ENCODE measurements at places on chromosomes 5 and 9.

- no peak for DNase-seq
Measured at GRCh38 chr9:70551801-70552200, 137.3 kb upstream of the KLF9 start.

- DNase-seq: no peak
Measured at GRCh38 chr9:77802515-77803293, 154.6 kb upstream of the GNA14 start.

GRCh38 chr5:151097061-151097460 is 16.2 kb upstream of the TNIP1 start:
- no peak for DNase-seq

GRCh38 chr9:110952540-110952859 is 85.8 kb downstream of the LPAR1 start:
- DNase-seq: no peak

GRCh38 chr5:92907938-92908606 is 672.9 kb downstream of the NR2F1-AS1 start:
- peak; percentile 50 for DNase-seq

DNA sequence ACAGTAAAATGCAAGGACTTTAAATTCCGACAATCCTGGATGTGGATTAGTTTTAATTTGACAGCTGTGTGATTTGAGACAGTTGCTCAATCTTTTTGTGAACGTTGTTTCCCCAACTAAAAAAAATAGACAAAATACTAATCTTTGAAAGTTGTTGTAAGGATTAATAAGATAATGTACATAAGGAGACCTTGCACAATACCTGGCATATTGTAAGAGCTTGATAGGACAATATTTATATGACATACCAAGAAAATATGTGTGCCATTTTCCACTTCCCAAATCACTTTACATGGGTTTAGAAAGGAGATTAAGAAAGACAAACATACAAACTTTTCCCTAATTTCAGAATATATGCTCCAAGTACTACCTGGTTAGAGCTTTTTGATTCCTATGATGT is 25.3 kb downstream of the ARRDC3 start:
- no peak for DNase-seq

- DNase-seq: peak; percentile 36
Measured at GRCh38 chr9:80175286-80176150, 603.8 kb downstream of the TLE4 start.

DNA sequence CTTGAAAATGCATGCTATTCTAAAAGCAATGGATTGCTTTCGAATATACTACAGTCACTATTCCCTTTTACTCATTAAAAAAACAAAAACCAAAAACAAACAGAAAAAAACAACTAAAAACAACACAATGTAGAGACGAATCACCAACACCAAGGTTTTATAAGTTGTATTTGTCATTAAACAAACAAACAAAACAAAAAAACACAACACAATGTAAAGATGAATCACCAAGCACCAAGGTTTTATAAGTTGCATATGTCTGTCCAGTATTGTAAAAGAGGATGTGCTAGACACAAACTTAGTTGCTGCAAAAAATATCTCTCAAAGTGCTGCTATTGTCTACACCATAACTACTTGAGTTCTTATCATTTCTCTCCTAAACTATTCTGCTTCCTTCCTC is 1269.2 kb downstream of the EFNA5 start:
- DNase-seq: peak; percentile 46

DNA sequence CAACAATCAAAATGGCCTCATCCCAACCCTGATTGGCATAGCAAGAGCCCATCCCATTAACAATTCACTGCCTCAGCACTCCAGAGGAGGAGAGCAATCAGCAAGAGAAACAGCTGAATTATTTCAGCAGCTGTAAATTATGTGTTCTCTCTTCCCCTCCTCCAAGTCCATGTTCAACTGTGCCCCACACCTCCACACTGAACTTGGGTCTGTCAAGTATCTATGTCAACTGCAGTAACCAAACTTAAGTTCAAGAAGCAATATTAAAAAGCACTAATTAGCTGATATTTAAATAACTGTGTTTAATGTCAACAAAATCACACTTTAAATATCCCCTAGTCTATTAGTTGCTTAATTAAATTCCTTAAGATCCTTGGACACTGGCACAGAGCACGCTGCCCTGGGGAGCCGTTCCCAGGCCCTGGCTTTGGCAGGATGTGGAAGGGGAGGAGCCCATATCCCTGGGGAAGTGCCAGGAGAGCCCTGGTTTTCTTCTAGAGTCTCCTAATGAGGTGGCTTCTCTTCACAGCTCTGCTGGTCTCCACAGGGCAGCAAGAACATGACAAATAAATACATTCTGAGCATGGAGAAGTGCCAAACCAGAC is 50.6 kb downstream of the SIL1 start:
- DNase-seq: no peak

DNA sequence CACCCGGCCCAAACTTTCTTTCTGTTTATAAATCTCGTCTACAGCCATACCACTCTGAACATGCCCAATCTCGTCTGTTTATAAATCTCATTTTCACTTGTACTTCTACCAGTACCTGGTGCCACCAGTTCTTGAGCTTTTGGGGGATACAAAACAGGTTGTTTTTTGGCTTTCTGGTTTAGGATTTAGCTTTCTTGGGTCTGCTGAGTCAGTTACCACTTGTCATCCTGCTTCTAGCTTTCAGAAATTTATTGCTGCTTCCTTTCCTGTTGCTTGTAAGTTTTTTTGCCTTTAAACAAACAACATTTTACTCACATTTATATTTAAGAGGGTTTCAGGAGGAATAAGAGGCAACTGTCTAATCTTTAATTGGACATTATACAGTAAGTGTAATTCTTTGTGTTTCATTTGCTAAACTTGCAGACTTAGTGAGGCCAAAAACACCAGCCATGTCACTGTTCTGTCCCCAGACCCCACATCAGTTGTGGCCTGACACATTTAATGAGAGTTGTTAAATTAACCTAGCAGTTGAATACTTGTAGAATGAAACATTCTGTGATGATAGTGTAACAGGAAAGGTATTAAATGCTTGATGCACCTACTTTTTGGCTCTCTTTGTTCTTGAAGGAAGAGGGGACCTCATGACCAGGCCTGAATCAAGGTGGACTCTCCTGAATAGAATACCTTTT is 11.8 kb downstream of the NDFIP1 start:
- DNase-seq: no peak

DNA sequence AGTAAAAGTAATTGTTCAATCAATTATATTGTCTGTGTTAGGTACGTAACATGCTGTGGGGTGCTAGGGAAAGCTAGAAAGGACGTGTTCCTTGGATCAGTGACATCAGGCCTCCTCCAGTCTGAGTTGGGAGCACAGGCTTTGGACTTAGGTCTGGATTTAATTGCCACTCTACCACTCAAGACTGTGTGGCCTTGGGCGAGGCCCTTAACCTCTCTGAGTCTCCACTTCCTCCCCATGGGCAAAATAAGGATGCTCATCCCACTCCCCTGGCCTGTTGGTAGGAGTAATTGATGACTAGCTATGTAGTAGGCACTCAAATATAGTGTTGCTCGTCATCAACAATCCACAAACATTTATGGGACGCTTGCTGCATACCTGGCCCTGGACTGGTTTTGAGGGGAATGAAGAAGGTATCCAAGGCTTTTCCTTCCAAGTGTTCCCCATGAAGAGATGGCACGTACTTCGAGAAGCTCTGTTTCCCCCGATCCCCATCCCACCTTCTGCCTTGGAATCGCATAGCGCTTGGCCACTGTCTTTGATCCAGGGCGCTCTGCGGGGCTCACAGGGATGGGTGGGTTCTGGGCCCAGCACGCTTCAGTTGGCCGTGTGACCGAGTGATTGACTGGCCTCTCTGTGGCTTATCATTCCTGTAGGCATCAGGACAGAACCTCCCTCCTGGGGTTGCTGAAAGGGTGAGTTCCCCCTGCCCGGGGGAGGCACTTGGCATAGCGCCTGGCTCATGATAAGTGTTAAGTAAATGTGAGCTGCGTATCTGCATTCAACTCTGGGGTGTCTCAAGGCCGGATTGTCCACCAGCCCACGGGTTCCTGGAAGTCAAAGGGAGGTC is 8.1 kb downstream of the FGF18 start:
- no peak for DNase-seq

GRCh38 chr5:109876030-109876725 is 186.5 kb downstream of the MAN2A1 start:
- no peak for DNase-seq

DNA sequence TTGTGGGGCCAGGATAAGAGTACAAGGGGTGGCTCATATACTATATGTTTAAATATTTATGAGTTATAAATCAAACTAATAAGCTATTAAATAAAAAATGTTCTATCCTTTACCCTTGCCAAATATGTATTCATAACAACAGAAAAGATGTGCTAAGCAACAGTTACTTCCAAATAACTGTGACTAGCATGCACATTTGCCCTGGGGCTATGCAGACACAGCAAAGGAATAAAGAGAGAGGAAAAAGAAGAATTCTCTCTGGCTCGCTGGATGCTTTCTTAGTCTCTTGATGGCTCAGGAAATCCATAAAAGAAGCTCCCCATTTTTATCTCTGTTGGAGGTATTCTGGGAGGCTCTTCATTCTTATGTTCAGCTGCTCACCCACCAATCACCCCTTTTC is 182.4 kb upstream of the ATP10B start:
- DNase-seq: no peak

GRCh38 chr5:144464306-144464705 is 293.6 kb downstream of the KCTD16 start:
- DNase-seq: no peak

- DNase-seq: no peak
Measured at GRCh38 chr9:106069241-106069640, 374.9 kb downstream of the TMEM38B start.

DNA sequence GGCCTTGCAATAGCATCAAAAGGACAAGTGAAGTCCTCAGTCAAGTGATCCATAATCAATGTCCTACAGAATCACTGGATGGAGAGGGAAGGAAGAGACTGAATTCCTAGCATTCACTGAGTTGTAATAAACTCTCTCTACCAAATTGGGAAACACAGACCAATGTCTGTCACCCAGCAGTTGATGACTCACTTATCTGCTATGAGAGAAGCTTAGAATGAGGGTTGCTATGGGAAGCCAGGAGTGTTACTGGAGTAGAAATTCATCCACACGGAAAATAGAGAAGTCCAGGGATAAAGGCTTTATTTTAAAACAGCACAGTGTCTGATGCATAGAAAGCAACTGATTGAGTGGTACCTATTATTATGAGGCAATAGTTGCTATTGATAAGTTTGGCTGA is 407.4 kb downstream of the BRINP1 start:
- peak; percentile 1 for DNase-seq

DNA sequence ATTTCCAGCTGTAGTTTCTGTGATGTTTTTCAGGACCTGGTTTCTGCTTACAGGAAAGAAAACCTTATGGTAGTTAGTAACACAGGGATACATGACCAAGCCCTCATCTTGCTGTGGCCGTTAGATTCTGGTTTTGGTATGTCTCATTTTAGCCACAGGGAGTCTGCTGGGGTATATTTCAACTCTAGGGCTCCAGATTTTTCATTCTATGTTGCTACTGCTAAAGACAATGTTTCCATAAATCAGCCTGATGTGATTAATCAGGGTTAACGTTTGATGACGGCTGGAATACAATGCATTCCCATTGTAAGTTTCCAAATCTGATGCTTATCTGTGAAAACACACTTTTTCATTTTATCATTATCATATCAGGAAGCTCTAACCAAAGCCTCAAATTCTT is 48.2 kb downstream of the P4HA2 start:
- DNase-seq: no peak

- peak; percentile 85 for DNase-seq
Measured at GRCh38 chr5:138632900-138633489, 57.8 kb upstream of the HSPA9 start.

DNA sequence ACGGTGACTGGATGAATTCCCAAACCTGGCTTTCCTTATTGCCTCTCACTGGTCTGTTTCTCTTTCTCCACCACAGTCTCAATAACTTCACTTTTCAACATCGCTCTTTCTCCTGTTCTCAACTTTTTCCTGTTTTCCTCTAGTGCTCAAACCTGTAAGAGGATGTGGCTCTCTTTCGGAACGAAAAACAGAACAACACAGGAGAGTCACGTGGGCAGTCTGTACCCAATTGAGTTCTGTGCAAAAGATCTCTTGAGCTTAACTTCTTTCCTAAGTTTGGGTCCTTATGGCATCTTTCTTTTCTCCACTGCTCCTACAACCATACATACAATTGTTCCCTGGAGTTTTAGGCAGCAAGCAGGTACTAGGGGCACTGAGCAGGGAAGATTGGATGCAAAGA is 8.9 kb downstream of the HAVCR1 start:
- no peak for DNase-seq

DNA sequence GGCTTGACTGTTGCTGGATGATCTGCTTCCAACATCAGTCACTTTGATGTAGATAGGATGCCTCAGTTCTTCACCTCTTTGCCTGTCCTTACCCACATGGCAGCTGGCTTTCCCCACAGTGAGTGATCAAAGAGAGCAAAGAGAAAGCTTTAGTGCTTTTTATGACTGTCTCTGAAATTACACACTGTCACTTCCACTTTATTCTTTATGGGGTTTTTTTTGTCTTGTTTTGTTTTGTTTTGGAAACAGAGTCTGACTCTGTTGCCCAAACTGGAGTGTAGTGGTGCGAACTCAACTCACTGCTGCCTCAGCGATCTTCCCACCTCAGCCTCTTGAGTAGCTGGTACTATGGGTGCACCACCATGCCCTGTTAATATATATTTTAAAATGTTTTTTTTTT is 32.4 kb upstream of the C5orf24 start:
- DNase-seq: no peak

GRCh38 chr9:13269589-13270452 is 9.7 kb downstream of the MPDZ start:
- no peak for DNase-seq

Data from kidney capillary endothelial cell (primary cell).